ENCODE measurements at places on chromosomes 7 and 10. TPM values are rescaled to one million over a fixed set of nuclear protein-coding genes. Genes with fewer than 3 reads are reported as not detected.

DNA sequence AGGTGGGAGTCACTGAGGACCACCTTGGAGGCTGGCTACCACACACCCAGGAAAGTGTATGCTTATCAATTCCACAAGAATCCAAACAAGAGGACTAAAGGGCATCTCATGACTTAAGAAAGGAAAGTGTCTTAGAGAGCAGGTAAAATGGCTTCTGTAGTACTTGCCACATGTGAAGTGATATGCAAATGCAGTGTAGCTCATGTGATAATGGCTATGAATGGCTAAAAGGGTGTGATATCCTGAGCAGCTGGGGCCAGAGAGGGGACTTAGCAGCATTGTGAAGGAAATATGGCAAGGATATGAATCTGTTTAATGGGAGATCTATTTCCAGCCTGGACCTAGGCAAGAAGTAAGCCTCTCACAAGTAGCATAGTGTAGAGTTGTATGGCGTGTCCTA, 90.5 kb downstream of the BUB3 start:
- no peak for DNase-seq

DNA sequence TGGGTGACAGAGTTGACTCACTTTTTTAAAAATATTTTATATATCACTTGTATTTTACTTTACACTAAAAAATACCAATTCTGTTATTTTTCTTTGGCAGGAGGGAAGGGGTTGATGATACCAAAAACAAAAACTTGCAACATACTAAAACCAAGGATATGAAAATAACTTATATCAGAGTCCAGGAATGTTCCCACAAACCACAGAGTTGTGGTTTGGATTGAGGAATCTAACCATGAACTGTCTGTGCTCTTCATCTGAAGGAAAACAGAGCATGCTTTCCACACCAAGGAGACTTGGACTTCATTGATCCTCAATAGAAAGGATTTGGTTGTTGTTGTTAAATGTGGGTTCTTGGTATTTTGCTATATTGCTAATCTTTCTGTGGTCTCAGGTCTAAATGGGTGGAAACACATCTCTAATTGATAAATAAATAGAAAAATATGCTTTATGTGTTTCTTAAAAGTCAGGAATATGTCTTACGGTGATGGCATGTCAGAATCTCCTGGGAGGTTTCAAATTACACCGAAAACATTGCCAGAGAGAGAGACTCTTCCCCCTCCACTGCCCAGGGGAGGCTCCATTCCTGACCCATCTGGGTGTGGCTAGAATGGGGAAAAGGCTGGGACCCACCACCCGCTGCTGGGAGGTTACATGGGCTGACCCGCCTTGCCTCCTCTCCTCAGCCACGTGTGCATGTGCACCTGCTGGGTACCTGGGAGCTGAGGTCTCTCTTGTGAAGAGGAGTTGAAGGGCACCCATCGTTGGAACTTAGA, 46.9 kb upstream of the STK17A start:
- DNase-seq = no peak

Gene NRAP
- polyA plus RNA-seq = 42.2 TPM

Gene ZCCHC24
- 47.0 TPM for polyA plus RNA-seq

Gene GIMAP2
- polyA plus RNA-seq = 6.3 TPM

Data from muscle of arm (tissue), 14 donors.